ENCODE measurements at places on chromosomes 4 and X.

- no peak for DNase-seq
Measured at GRCh38 chr4:102832667-102833066, 5.3 kb upstream of the UBE2D3 start.

GRCh38 chr4:175306436-175306835, 388.3 kb downstream of the ADAM29 start:
- DNase-seq = no peak

- DNase-seq = no peak
Measured at GRCh38 chr4:23337292-23337691, 552.6 kb downstream of the PPARGC1A start.

GRCh38 chrX:40418813-40419195, 162.0 kb upstream of the ATP6AP2 start:
- DNase-seq = no peak

DNA sequence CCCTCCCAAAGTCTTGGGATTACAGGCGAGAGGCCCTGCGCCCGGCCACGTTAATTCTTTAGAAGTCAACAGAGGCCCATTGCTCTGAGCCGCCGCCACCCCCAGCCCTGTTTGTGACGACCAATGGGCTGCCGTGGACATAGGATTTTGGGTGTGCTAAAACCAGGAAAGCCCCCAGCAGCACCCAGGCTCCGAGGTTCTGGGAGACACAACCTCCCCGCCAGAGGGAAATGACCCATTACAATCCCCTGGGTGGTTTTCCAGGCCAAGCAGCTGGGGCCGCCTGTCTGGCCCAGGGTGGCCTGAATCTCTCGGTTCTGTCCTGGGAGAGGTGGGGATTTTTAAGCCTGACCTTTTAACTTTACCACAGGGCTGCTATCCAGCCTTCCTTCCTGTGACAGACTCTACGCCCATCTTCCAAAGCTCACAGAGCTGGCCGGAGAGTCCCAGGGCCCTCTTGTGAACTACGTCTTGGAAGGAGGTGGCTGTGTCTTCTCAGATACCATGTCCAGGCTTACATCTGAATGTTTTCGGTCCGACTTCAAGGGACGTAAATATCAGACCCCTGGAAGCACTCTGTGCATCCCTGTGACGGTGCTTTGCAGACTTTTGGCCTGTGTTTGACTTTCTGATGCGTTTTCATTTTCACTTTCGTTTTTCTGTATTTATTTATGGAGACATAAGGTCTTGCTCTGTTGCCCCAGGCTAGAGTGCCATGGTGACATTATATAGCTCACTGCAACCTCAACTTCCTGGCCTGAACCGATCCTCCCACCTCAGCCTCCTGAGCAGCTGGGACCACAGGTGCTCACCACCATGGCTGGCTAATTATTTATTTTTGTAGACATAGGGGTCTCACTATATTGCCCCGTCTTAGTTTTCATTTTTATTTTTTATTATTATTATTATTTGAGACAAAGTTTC, 36.0 kb downstream of the P2RY8 start:
- no peak for DNase-seq

DNA sequence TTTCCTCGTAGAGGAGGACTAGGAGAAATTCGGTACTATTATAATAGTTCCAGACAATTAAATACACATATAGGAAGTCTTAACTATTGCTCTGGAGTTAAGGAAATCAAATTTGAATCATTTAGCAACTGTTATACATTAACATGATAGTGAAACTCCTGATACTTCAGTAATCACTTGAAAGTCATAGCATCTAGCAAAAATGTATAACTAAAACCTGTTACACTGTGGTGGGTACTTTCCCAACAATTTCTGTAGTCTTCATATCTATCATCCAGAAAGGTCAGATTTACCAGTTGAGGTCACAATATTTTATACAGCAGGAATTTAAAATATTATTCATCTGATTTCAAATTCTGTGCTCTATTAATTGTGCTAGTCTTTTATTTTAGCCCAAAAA, 669.6 kb upstream of the PCDH10 start:
- DNase-seq = no peak

- DNase-seq = no peak
Measured at GRCh38 chr4:102537269-102537668, 36.1 kb downstream of the NFKB1 start.

- no peak for DNase-seq
Measured at GRCh38 chr4:54516556-54517215, 141.1 kb upstream of the KIT start.
